ENCODE measurements at places on chromosomes 1 and 21.

DNA sequence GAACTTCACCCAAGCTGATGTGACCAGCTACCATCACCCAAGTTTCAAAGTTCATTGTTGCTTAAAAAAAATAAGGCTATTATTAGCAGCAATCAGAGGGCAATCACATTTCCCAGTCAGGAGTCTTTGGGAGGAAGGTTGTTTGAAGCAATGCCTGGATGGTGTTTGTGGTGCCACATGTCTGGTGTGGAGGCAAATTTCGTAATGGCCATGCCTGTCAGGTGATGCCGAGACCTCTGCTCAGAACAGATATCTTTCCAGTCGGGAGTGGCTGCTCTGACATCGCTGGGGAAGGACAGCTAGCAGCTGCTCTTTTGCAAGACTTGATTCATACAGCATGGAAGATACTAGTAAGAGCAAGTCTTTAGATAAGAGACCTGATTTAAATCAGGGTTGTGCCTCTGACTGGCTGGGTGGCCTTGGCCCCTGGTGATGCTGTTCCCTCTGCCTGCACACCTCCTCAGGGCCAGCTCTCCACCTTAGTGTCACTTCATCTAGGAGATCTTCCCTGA is 187.8 kb upstream of the JUN start:
- DNase-seq = no peak

DNA sequence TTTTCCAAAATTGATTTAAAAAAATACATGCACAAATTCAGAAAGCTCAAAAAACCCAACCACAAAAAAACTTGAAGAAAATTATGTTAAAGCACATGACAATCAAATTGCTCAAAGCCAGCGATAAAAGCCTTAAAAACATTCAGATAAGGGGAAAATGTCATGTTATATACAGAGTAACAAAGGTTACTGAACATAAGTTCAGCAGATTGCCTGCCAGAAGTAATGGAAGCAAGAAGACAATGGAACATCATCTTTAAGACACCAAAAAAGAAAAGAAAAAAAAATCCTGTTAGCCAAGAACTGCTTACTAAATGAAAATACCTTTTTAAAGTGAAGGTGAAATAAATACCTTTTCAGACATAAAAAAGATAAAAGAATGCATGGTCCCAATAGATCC is 147.2 kb upstream of the SGIP1 start:
- no peak for DNase-seq

- DNase-seq = no peak
These were observed 189.8 kb upstream of the LYPLAL1 start for GRCh38 chr1:218983848-218984247.

DNA sequence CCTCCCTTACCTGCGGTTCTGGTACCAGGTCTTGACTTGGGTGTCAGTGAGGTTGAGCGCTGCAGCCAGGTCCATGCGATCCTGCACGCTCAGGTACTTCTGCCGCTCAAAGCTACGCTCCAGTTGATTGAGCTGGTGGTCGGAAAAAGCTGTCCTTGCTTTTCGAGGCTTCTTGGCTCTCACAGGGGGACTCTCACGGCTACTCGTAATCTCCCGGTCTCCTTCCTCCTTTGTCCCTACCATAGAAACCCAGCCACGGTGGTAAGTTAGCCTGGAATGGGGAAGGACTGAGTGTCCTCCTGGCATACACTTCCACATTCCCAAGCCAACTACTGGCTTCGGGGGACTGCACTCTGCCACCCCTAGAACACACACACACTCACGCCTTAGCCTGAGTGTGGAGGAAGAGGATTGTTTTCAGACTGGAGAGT is 2.6 kb downstream of the BARHL2 start:
- DNase-seq = no peak

- no peak for DNase-seq
These were observed 15.9 kb upstream of the ELOA start for GRCh38 chr1:23727362-23727811.

DNA sequence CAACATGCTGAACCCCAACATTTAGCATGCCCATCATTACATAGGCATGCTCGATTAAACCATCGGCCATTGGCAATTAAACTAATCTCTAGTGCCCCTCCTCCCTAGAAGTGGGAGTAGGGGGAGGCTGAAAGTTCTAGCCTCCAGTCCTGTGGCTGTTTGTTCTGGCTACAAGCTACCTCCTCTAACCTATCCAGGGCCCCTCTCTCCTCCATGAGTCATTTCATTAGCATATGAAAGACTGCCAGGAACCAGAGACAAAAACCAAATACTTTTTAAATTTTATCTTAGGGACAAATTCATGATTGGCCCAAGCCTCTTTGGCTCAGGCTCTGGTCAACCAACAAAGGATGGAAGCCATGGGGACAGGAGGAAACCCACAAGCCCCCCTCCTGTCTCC is 231.1 kb downstream of the CACNA1E start:
- DNase-seq = no peak

GRCh38 chr1:7491109-7491817 is 279.8 kb upstream of the VAMP3 start:
- no peak for DNase-seq

DNA sequence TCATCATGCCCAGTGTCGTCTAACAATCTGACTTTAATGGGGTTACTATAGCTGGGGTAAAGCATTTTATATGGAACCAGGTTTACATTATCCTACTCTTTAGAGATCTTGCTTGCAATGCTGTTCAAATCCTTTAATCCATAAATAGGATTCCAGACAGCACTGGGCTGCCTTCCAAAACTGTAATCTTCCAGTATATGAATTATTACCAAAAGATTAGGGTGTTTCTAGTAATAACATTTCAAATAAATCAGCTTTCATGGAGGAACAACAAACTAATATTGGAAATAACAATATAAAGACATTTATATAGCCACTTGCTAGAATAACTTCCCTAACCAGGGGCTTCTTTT is 88.6 kb upstream of the PLXNA2 start:
- no peak for DNase-seq

DNA sequence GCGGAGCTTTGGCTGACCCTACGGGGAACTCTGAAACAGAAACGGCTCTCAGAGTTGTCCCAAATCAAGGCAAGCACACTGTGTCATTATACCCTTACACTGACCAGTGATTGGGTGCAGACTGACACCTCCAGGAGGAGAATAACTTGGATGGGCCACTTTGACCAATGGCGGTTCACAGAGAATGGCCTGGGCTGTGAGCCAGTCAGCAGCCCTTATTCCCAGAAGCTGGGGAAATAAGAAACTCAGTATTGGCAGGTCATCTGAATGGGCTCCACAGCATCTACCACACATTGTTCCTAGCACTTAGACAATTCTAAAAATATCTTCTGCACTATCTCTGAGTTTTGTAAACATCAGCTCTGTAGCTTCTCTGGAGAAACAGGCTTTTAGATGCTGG is 265.2 kb downstream of the ADGRL2 start:
- DNase-seq = no peak

DNA sequence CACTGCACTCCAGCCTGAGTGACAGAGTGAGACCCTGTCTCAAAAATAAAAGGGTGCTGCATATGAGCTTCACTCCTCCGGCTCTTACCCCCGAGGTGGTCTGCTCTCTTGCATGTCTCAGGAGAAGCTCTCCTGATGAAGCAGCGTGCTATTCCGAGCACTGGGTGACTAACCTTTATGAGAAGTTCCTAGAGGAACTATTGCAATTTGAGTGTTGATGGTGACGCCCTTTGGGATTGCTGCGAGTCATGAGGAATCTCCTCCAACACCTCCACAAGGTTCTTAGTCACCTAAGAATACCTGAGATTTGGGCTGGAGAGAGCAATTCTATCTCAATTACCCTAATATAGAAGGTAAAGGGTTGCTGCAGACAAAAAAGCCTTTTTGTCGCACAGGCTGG is 40.8 kb upstream of the TINAGL1 start:
- no peak for DNase-seq

GRCh38 chr1:185152187-185152767 is 4.5 kb downstream of the TRMT1L start:
- no peak for DNase-seq

- DNase-seq = no peak
These were observed 7.4 kb upstream of the HYI start for GRCh38 chr1:43460988-43461693.

GRCh38 chr1:167548059-167548932 is 5.3 kb downstream of the CREG1 start:
- DNase-seq = no peak

DNA sequence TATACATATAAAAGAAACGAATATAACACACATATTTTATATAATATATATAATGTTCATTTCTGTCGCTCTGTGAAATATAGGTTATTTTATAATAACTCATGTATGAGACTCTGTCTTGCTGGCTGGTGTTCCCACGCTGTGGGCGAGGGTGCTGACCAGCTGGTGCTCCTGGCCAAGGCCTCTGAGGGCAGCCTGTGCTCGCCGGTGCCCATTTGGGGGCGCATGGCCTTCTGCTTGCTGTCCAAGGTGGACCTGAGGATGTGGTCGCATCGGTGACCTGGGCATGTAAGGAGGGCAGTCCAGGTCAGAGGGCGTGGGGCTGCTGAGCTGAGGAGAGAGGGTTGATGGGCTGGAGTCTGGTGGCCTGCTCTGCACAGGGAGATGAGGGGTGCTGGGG is 1.1 kb upstream of the PCP4 start:
- no peak for DNase-seq

GRCh38 chr1:207172885-207173284 is 68.9 kb downstream of the C4BPA start:
- no peak for DNase-seq

- DNase-seq = no peak
These were observed 43.9 kb upstream of the IL20 start for GRCh38 chr1:206821493-206821892.

DNA sequence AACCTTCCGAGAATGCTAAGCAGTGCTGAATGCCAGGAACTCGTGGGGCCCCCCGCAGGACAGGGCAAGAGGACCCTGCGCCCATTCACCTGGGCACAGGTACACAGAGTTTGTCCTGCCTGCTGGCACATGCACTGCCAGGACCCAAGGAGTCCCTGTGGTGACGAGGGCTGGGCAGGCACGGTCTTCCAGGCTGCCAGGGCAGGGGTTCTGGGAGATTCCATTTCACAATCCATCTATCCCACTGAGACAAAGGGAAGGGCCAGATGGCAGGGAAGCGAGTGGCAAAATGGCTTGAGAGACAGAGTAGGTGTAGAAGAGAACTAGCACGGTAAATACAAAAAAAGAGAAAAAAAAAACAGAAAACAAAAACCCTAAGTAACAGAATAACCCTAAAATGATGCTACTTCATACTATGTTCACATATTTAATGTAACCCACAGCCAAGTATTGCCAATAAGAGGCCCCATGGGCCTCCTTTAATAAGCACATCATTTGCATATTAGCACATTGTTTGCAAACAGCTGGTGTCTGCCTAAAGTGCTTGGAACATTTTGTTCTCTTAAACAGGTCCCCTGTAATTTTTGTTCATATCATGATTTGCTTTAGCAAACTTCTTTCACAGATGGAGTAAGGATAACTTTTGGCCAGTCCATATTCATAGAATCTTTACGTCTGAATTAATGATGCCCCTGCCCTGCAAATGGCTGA is 83.8 kb downstream of the STUM start:
- no peak for DNase-seq

- no peak for DNase-seq
These were observed 96.5 kb upstream of the CAMK1G start for GRCh38 chr1:209486861-209487593.

- DNase-seq = no peak
These were observed 17.2 kb upstream of the SLC25A44 start for GRCh38 chr1:156176610-156177210.

DNA sequence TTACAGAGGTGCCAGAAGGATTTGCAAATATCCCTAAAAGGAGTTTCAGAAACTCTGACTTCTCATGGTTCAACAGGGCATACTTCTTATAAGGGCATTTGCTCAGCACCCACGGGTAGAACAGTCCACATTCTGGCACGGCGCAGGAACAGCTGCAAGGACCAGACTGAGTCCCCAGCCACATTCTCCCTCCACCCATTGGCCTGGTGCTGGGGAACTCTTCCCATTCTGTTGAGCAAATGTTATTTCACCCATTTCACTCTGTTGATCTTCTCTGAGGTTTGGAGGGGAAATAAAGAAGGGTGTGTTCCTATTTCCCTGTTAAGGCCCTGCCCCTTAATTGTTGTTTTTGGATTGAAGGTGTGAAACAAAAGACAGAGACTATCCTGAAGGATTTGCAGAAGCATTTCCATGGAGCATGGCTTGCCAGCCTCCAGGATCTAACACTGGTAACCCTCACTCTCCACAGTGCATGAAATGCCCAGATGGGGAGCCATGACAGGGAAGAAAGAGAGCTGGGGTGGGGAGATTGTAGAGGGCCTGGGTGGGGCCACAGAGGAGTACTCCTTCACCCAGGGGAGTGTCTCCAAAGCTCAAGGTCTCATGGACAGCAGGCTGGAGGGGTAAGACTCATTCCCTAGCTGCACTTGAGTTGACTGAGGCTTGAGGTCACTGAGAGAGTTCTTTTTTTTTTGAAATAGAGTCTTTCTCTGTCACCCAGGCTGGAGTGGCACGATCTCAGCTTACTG is 35.0 kb downstream of the INAVA start:
- no peak for DNase-seq

Measured in stimulated activated CD4-positive, alpha-beta T cell treated with anti-CD3 and anti-CD28 coated beads, TNF-alpha, amount 100 ng/mL, for 24 hours (primary cell).